Retinal pigment epithelial cell (primary cell): ENCODE measurements at places on chromosomes 16 and 17.

- DNase-seq, result no peak
These were observed 212.2 kb upstream of the FOXF1 start for GRCh38 chr16:86297866-86298757.

GRCh38 chr17:17156107-17156506 is 50.0 kb downstream of the PLD6 start:
- DNase-seq, result no peak

DNA sequence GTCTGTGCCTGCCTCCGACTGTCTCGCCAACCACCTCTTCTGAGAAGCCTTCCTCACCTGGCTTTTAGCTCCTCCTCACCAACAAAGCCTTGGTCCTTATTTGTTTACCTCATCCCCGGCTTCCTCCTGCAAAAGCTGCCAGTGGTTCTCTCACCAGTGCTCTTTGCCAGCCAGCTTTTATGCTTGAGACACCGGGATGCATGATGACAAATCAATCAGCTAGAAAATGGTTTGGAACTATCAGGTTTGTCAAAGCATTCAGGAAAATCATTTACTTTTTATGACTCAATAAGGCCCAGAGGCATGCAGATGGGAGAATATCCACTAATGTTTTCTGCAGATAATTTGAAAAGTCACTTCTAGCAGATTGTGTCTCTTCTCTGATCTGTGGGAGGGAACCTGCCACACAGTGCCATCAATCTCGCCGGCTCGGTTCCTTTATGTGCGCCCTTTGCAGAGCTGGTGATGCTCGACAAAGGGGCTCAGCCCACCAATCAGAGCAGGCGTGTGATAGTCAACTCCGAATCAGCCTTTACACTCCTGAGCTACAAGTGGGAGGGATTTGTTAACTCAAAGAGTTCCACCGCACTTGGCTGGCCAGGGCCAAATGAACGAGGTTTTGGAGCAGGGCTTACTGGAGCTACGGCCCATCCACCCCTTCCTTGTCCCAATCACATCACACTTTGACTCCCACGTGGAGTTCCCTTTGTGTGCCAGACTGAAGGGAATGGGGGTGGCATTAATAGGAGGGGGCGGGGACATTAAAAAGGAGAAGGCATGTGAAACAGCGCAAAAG is 85.8 kb downstream of the MRC2 start:
- DNase-seq, result no peak

GRCh38 chr17:43967251-43967875 is 13.6 kb upstream of the PYY start:
- no peak for DNase-seq

DNA sequence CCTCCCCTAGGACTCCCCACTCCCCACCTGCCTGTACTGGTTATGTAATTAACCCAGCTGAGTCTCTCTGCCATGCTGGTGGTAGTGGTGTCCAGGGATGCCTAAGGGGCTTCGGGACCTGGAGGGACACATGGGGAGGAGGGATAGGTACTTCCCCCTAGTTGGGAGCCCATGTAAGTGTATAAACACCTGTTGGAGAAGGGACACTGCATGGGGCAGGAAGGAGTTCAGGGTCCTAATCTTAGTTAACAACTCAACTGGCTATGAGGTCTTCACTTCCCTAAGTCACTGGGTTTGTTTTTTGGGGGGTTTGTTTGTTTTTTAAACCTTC is 1.3 kb downstream of the RASL10B start:
- DNase-seq, result no peak

DNA sequence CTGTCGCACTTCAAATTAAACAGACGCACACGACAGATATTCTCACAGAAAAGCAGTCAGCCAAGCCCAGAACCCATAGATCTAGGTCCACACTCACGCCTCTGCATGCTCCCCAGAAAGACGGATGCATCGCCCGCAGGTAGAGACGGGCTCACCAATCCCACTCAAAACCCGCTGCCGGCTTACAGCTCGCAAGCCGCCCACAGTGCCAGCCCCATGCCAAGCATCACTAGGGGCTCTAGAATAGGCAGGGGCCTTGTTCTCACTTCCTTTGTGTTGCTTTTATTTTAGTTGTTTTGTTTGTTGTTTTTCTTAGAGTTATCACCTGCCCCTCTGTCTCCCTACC is 336 bp upstream of the BMERB1 start:
- DNase-seq, result no peak

- DNase-seq, result no peak
These were observed 7.0 kb upstream of the CALB2 start for GRCh38 chr16:71351558-71351901.

- no peak for DNase-seq
These were observed 114.7 kb downstream of the ENGASE start for GRCh38 chr17:79189305-79189704.

DNA sequence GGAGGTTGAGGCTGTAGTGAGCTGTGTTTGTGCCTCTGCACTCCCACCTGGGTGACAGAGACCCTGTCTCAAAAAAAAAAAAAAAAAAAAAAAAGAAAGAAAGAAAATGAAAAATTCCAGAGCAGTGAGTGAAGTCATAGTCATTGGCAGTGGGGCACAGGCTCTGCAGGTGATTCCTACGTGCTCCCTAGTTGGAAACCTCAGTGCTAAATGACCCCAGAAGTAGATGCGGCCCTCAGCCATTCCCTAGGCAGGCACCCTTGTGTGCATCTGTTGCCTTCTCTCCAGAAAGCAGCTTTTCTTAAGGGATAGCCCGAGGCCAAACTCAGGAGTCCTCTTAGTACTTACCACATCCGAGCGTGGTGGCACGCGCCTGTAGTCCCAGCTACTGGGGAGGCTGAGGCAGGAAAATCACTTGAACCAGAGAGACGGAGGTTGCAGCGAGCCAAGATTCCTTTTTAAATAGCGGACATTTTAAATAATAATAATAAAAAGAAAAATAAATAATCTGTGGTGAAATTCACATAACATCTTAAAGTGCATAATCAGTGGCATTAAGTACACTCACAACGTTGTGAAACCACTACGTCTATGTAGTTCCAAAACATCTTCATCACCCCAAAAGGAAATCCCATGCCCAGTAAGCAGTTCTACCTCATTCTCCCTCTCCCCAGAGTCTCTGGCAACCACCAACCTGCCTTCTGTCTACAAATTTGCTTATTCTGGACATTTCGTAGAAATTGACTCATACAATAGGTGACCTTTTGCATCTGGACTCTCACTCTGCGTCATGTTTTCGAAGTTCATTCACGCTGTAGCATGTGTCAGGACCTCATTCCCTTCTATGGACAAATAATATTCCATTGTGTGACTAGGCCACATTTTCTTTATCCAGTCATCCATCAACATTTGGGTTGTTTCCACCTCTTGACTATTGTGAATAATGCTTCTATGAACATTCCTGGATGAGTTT is 12.5 kb upstream of the SPHK1 start:
- no peak for DNase-seq

GRCh38 chr17:39927929-39928857 is 661 bp downstream of the LRRC3C start:
- DNase-seq, result no peak

DNA sequence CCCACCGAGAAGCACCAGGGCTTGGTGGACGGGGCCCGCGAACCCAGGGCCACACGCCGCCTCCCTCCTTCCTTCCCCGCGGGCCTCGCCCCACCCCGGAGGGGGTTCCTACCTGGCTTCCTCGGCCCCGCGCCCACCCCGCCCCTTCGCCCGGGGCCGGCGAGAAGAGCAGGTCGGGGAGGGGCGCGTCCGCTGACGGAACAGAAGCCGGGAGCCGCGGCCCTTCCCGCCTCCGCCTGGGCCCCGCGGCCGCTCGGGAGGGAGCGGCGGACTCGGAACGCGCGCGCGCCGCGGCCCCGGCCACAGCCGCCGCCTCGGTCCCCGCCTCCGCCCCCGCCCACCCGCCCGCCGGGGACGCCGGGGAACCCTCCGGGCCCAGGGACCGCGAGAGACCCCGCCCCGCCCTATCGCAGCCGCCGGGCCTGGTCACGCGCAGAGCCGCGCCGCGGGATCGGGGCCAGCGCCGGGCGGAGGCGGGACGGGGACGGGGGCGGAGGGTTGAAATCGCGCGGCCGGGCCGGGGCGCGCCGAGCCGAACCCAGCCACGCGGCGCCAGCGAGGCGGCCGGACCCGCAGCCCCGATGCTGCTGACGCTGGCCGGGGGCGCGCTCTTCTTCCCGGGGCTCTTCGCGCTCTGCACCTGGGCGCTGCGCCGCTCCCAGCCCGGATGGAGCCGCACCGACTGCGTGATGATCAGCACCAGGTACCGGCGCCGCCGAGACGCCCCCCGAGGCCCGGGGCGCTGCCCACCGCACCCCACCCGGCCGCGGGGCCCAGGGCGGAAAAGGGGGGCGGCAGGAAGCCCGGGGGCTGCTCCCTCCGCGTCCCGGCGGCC is at the start of gene TLCD3A:
Gene TLCD3A (plus strand): TSS at position 530 of the 835 bp plus-strand sequence. CDS start 52 bp downstream, at position 582.
- DNase-seq, result no peak
